Central memory CD8-positive, alpha-beta T cell (primary cell): ENCODE measurements at places on chromosomes 3 and 15.

DNA sequence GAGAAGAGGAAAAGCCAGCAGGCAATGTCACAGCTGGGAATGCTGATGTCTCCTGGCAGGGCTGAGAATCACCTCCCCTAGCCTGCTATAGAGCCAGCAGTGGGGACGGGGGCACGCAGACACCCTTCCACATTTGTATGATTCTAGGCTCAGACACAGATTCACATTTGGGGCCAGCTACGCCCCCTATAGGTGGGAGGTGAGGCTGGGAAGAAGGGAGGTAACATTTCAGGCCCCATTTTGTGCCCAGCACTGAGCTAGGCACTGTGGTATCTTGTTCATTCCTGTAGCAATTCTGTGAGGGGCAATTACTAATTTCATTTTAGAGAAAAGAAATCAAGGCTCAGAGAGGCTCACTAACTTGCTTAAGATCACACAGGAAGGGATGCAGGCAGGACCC is 15.9 kb upstream of the ACAD9 start:
- no peak for DNase-seq

- DNase-seq, result no peak
Observed at GRCh38 chr3:135078283-135078682, 283.2 kb downstream of the EPHB1 start.

DNA sequence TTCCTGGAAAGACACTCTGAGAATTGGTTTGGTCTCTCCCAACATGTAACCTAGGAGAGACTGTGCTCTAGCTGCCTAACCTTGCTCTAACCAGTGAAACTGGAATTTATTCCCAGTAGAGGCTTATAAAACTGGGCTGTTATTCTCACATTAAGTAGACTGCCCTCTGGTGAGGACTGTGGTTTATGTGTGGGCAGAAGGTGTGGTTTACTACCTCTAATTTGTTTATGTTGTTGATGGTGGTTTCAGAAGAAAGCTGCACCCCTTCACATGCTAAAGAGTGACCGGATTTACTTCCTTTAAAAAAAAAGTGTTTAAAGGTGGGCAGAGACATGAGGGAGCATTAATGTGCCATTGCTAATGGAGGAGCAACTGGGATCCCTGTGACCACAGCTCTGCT is 273.2 kb downstream of the MECOM start:
- no peak for DNase-seq

- DNase-seq, result no peak
Observed at GRCh38 chr15:47717036-47717612, at the start of gene SEMA6D. Gene SEMA6D (plus strand): TSS chr15:47717505. CDS start chr15:47759799, 42,294 bp downstream.

DNA sequence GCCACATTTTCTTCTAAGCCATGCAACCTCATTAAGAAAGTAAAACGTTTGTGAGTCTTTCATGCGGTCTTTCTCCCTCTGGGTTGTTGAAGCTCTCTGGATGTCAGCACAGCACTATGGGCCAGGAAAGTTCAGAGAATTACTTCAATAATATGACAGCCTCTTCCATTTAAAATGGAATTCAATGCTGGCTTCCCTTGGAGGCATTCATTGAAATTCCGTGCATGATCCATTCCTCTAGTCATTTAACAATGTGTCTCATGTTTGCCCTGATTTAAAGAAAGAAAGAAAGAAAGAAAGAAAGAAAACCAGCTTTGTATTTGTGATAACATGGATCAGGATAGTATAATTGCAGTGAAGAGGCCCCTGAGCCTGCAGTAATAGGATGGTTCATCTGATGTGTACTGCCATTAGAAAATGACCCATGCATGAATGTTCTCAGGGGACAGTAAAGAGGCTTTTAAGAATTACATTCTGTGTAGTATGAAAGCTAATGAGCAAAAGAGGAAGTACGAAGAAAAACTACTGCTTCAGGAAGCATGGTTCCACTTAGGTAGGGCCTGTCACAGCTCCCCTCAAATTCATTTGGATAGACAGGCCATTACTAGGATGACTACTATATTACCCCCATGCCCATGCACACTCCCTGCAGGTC is 146.0 kb downstream of the ARPP21 start:
- no peak for DNase-seq

DNA sequence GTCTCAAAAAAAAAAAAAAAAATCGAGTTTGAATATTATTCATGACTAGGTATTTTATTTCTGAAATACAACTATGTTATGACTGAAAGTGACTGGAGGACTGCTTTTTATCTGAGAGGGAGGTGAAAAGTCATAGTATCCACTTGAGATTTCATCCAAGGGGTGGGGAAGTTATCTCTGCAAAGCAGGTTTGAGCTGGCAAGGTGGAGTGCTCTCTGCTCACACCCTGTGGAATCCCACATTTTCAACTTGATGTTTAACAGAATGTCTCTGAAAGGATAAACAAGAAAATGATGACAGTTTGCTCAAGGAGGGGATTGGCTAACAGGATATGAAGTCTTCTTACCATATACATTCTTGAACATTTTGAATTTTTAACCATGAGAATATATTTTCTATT is 27.3 kb upstream of the SEC62 start:
- DNase-seq, result no peak

DNA sequence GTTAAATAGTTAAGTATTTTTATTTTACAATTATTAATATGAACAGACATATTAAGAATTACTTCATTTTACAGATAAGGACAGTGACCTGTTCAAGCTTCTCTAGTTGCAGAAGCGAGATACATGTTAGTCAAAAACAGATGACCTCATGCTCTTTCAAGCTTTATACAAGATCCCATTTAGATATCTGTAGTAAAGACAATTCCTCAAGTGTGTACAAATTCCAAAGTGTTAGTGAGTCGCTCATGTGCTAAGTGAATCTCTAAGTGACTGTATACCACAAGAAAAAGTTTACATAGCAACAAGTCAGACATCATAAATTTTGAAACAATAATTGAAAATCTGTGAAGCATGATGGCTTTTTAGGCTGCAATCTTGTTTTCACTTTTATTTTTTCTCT is 293.8 kb downstream of the ROBO1 start:
- no peak for DNase-seq

GRCh38 chr15:51161491-51162220 is 67.0 kb upstream of the TNFAIP8L3 start:
- DNase-seq, result no peak

DNA sequence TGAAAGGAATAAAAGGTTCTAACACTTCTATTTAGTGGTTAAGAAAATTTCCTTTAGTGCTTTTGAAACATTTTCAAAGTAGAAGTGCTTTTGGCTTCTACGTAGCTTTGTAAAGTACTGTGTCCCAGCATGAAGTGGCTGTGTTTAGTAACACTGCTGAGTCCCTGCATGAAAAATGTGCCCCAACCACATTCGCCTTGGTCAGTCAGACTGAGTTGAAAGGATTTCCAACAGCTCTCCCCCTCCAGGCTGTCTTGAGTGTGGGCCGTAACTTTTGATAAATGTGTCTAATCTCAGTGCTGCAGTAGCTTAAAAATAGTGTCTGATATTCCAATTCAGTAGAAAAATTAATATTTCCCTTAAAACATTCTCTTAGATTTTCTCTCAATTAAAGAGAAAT is 115.0 kb downstream of the NR1D2 start:
- DNase-seq, result no peak

DNA sequence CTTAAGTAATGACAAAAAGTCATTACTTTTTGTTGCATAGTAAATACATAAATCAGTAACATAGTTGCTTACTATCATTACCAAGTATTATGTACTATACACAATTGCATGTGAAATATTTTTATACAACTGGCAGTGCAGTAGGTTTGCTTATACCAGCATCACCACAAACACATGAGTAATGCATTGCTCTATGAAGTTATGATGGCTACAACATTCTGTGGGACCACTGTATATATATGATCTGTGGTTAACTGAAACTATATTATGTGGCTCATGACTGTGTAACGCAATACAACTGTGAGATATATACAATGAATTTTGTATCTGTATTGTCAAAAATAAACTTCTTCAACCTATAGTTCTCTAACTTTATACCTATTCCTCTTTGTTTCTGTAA is 113.7 kb upstream of the RBMS3 start:
- DNase-seq, result no peak

DNA sequence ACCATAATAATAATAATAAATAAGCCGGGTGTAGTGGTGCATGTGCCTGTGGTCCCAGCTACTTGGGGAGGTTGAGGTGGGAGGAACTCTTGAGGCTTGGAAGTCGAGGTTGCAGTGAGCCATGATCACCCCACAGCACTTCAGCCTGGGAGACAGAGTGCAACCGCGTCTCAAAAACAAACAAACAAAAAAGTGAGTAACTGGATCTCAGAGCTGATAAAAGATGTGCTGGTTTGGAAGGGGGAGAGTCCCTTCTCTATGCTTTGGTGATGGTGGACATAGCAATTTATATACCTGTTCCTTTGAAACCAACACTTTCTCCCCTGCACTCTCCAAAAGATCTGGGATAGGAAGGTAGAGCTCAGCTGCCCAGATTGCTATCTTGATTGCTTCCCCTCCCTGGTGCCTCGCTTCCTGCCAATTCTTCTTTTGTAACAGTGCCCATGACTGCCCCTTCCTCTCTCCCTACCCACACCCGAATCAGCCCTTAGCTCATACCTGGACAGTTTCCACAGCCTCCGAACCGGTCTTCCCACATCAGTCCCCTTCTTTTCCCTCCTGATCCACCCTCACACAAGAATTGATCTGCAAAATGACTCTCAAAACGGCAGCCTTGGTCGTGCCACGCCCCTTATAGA is 55.1 kb upstream of the UBE2E1 start:
- no peak for DNase-seq

GRCh38 chr3:167109746-167110145 is 270.4 kb downstream of the ZBBX start:
- no peak for DNase-seq

- DNase-seq, result no peak
Observed at GRCh38 chr3:17047162-17047561, 162.4 kb downstream of the PLCL2 start.

DNA sequence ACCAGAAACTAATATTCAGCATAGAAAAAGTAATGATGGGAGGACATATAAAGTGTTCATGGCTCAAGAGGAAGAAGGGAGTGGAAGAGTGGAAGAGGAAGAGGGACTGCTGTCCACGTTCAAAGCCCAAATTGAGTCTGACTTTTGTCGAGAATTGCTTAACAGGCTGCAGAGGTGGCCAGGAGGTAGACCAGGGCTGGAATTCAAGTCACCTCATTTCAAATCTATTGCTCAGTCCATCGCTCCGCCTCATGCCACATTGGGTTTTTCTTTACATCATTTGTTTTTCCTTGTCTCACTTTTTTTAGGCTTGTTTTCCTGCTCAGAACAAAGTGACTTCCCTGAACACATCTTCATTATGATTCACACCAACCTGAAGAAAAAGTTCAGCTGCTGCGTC is 97.0 kb downstream of the RPL39L start:
- no peak for DNase-seq

DNA sequence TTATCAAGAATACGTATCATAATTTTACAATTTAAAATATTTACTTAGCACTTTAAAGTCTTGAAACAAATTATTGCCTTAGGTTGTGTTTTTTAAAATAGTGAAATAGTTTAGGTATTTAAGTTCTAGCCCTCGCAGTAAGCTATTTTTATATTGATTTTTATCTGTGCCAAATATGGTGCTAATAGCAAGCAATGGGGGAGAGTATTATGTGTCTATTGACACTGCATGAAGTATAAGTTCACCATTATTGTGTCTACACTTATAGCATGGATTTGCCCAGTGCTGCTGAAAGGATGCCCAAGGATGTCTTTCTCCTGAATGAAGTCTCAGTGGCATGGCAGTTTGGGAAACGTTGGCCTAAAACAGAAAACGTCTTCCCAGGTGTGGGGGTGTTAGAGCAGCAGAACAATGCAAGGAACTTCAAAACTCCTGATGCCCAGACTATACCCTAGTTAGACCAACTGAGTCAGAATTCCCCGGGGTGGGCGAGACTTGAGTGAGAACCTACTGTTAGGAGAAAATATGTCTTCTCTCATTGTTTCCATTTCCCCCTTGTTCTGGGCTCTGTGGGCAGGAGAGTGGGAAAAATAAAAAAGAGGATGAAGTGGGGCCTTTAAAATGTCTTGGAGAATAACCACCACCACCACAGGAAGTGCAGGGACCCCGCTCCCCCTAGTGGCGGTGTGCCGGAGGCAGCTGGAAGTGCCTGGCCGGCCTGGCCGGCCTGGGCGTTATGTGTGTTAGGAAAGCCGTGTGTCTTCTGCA is 104.2 kb upstream of the SLC7A14 start:
- no peak for DNase-seq

DNA sequence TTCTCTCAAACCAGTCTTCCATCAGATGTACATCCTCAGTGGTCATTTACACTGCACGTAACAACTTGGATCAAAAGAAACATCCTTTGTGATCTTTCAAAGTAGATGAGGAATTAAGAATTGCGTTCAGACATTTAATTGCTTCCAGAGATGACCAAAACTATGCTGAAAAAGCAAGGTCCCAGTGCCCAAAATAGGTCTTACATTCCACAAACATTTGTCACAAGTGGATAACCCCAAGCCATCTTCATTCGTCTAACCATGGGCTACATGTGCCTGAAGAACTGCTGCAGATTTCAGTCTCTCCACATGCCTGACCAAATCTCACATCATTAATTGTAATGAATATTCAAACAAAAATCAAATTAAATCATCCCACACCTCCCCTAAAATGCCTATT is 273.6 kb downstream of the SHOX2 start:
- DNase-seq, result no peak

DNA sequence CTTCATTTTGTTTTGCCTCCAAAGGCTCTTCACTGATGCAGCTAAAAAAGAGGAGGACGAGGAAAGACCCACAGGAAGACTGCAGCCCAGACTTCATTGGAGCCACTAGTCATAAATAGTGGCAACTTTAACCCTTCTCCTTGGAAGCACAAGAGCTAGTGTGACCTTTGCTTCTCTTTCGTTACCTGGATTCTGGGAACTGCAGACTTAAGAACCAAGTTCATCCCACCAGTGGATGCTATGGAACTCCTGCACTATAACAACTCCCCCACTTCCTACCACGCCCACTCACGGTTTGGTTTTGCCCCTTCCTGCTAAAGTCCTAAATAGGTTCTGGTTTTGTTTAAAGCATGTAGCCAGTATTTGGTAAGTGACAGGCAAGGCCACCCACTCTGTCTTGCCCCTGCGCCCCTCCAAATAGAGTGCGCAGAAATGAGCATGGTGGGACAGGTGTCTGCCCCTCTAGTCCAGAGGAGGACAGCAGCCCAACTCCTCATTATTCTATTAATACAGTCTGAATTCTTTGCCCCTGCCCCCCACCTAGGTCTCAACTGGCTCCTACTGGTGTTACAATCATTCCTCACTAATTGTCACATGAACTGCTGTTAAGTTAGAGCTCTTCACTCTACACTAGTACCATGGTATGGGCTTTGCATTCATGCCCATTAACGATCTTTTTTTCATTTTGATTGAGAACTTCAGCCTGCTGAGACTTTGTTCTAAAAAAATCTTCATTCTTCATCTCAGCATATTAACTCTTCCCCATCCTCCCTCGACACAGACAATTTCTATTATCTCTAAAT is 504.6 kb downstream of the FOXP1 start:
- no peak for DNase-seq

DNA sequence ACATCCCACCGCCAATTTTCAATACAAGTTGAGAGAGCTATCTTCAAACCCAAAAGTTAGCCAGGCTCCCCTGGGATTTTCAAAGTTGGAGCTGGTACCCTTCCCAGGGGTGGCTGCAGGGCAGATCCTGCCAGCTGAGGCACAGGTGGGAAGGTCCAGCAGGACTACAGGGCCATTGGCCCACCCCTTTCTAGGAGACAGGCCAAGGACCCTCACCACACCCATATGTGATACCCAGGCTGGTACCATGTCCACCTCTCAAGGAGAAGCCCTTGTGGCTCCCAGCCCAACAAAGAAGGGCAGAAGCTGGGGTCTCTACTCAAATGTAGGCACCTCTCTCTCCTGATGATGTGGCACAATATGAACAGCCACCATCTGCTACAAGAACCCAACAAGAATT is 8.0 kb downstream of the POC1A start:
- no peak for DNase-seq

GRCh38 chr15:77503240-77503639 is 82.6 kb downstream of the HMG20A start:
- no peak for DNase-seq
